ENCODE measurements at places on chromosomes 16 and 17.

DNA sequence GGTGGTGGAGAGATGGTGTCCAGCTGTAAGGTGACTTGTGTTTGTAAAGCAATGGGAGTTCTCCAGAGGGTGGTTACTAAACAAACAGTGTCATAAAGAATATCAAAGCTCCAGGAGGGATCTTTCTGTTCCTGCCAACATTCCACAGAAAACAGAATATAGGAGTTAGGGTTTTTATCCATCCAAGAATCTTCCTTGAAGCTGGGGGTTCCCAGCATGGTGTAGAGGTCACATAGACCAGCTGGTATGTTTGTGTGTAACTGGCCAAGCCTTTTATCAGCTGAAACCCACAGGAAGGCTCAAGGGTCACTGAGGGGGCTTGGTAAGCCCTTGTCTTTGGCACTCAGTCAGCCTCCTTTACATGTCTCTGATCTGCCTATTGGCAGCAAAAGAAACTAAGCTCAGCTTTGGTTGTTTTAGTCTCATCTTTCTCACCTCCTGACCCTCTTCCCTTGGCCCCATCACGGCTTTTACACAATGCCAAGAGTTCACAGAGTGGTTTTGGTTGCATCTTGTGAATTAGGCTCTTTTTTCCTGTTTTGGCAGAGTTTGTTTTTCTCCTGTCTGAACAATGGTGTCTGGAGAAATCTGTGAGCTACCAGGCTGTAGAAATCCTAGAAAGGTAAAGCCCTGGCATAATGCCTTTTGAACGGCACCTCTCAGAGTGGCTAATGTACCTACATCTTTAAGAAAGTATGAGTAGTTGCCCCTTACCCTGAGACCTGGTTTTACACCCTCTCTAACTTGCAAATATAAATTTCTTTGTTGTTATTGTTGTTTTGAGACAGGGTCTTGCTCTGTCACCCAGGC is 4.6 kb downstream of the CNTD1 start:
- DNase-seq, result no peak

DNA sequence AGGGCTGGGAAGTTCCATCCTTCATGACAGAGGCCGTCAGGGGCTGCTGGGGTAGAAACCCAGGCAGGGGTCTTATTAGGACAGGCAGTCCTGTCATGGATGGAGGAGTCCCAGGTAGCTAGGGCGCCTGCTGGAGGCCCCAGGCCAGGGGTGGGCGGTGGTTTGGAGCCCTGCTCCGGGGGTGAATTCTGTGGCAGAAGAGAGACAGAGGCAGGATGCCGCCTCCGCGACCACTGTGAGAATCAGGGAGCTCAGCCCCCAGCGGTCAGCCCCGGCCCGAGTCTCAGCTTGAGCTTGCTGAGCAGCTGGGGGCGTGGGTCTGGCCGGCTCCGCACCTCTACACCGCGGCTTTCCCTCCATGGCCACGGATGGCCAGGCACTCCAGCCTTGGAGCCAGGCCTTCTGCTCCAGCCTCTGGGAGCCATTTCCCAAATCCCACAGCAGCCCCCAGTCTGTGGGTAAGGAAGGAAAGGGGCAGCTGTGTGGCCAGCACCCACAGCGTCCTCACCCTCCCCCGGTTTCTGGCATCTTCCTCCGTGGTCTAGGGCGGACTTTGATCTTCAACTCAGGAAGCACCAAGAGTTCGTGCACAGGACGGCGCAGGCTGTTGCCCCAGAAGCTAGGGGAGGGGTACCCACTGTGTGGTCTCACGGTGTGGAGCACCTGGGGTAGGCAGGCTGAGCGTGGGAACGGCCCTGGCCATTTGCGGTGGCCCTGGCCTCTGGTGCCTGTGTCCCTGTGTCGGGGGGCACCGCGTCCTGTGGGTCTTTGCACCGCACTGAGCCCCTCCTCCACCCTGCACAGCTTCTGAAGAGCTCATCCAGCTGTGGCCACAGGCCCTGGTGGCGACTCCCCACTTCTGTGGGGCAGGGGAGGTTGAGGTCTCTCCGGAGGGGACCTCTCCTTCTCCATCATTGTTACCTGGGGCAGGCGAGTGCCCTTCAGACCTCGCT is 14.1 kb downstream of the CD7 start:
- DNase-seq, result no peak

DNA sequence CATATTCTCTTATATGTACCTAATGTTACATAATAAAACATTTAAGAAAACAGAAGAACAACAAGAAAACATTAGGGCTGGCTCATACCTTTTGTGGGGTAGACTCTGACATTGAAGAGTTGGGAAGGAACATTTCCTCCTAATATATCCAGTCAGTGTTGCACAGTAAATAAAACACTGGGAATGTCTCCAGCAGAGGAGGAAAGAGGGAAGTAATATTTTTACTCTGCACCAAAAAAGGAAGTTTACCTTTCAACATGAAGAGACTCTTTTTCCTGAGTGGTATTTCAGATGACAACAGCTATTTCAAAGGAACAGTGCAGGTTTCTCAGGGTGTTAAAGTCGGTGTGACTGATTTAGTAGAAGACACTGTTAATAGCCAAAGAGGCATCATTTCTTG is 31.9 kb downstream of the EPN2 start:
- no peak for DNase-seq

- DNase-seq, result no peak
Measured at GRCh38 chr17:55495239-55495638, 16.0 kb downstream of the SMIM36 start.

DNA sequence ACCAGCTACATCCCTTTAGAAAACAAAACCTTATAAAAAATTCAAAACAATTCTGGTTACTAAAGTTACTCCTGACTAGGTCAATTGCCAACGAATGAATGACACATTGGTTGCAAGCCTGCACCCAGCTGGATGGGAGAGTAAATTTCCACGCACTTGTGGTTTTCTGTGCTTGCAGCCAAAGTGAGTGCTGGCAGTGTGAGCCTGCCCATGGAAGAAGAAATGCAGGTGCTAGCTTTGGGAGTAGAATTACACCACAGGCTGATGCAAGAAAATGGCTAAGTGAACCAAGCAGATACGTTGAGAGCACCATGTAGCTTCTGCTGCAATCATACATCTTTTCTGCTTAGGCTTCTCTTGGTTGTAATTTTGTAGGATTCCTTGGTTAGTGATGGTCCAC is 74.6 kb downstream of the SYCE1L start:
- DNase-seq, result no peak

DNA sequence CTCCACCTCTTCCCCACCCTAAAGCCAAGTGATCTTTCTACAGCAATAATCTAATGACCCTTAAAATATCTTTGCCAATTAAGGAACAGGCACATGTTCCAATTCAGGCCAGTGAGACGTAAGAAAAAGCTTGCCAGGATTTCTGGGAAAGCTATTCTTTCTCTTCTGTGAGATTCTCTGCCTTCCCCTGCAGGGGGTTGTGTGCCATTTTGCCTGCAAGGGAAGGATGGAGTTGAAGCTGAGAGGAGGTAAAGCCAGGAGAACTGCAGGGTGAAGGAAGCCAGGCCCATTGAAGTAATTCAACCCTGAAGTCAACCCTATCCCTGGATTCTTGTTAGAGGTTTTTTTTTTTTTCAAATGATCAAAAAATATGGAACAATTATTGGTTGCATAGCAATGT is 9.0 kb upstream of the LPO start:
- no peak for DNase-seq

Measured in GOT3 (cell line).